Spleen (tissue), 13 donors: ENCODE measurements at places on chromosomes 6 and 20. TPM values are rescaled to one million over a fixed set of nuclear protein-coding genes. Genes with fewer than 3 reads are reported as not detected.

- DNase-seq, result no peak
- no peaks in the 10 kb centered on the region for H3K36me3 ChIP-seq
- no peak overlapping the region for H3K4me3 ChIP-seq
- no peak overlapping the region for H3K27ac ChIP-seq
- no peaks in the 10 kb centered on the region for H3K4me1 ChIP-seq
- H3K27me3 ChIP-seq, result no peaks in the 10 kb centered on the region
Observed at GRCh38 chr6:83273596-83273995, 80.4 kb downstream of the RWDD2A start.

The GABRR1 gene
- total RNA-seq, result not detected

The DNMT3B gene
- 1.1 TPM for total RNA-seq

GRCh38 chr6:83365931-83366330, 64.9 kb downstream of the ME1 start:
- H3K27ac ChIP-seq, result no peak overlapping the region
- H3K4me1 ChIP-seq, result no peaks in the 10 kb centered on the region

DNA sequence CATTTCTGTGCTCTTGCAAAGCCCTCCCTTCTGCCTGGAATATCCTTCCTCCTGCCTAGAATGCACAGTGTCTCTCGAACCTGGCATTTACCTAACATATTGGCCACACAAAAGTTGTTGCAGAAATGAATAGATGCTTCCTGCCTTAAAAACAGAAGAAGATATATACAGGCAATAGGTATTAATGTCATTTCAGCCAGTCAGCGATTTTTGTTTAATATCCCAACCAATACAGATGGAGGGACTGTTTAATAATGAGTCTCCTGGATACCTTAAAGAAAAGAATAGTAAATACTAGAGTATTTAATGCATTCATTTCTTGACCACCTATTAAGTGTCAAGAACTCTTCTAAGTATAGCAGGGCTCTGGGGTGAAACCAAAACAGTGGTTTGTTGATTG, 70.3 kb downstream of the MBOAT1 start:
- no peak overlapping the region for H3K27ac ChIP-seq
- H3K4me1 ChIP-seq, result no peaks in the 10 kb centered on the region
- DNase-seq, result no peak
- H3K4me3 ChIP-seq, result no peak overlapping the region
- H3K36me3 ChIP-seq, result no peaks in the 10 kb centered on the region

The PRDM13 gene
- not detected for total RNA-seq

The GSTA3 gene
- total RNA-seq, result not detected

DNA sequence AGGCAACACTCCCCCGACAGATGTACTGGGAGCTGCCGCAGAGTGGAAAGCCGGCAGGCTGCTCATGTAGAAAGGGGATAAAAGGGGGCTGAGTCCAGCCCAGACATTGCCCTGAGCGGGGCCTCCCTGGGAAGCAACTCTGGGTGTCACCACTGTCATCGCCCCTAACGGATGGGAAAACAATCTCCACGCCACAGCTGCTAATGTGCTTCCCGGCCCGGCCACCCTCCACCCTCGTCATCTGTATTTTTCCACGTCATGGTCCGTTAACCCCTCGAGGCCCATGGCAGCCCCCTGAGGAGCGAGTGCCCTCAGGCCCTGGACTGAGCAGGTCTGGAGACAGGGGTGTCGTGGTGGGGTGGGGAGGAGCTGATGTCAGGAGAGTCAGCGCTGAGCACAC, 227.4 kb downstream of the DLL1 start:
- no peaks in the 10 kb centered on the region for H3K4me1 ChIP-seq
- peak; percentile 59 for DNase-seq
- H3K27ac ChIP-seq, result no peak overlapping the region
- no peaks in the 10 kb centered on the region for H3K36me3 ChIP-seq

The PLCB4 gene
- total RNA-seq, result 1.5 TPM

- H3K27me3 ChIP-seq, result peaks cover 39% of the 10 kb centered on the region
- H3K4me3 ChIP-seq, result no peak overlapping the region
- DNase-seq, result no peak
- H3K27ac ChIP-seq, result no peak overlapping the region
- no peaks in the 10 kb centered on the region for H3K4me1 ChIP-seq
- H3K36me3 ChIP-seq, result no peaks in the 10 kb centered on the region
Observed at GRCh38 chr6:112235956-112236355, 18.4 kb downstream of the LAMA4 start.

The TFEB gene
- 75.3 TPM for total RNA-seq

DNA sequence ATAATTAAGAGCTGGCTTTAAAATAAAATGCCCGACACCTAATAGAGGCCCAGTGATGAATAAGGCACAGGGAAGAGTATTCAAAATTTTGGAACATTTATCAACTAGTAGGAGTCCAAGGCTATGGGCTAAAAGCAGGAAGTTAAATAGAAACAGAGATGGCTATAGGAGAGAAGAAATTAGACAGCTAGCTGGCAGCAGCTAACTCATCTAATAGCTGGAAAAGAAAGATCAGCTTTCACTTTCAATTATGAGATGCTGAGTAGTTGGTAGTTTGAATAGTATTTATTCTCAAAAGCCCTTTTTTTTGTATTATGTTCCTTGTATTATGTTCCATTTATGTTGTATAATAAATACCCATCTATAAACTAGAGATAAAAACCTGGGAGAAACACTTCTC, 215.7 kb downstream of the SLC35F1 start:
- no peak overlapping the region for H3K4me3 ChIP-seq
- H3K27ac ChIP-seq, result no peak overlapping the region
- no peak for DNase-seq
- H3K27me3 ChIP-seq, result no peaks in the 10 kb centered on the region
- H3K4me1 ChIP-seq, result no peaks in the 10 kb centered on the region
- no peaks in the 10 kb centered on the region for H3K36me3 ChIP-seq

- no peak overlapping the region for H3K27ac ChIP-seq
- DNase-seq, result no peak
- no peaks in the 10 kb centered on the region for H3K4me1 ChIP-seq
- H3K27me3 ChIP-seq, result no peaks in the 10 kb centered on the region
- no peak overlapping the region for H3K4me3 ChIP-seq
Observed at GRCh38 chr20:53048387-53048786, 76.2 kb downstream of the TSHZ2 start.

- peaks cover 79% of the 10 kb centered on the region for H3K4me1 ChIP-seq
- no peak overlapping the region for H3K4me3 ChIP-seq
Observed at GRCh38 chr6:71250099-71250602, 38.5 kb upstream of the OGFRL1 start.

GRCh38 chr6:165821754-165822153, 158.7 kb upstream of the PDE10A start:
- peaks cover 15% of the 10 kb centered on the region for H3K27me3 ChIP-seq
- H3K4me3 ChIP-seq, result no peak overlapping the region
- H3K4me1 ChIP-seq, result no peaks in the 10 kb centered on the region

DNA sequence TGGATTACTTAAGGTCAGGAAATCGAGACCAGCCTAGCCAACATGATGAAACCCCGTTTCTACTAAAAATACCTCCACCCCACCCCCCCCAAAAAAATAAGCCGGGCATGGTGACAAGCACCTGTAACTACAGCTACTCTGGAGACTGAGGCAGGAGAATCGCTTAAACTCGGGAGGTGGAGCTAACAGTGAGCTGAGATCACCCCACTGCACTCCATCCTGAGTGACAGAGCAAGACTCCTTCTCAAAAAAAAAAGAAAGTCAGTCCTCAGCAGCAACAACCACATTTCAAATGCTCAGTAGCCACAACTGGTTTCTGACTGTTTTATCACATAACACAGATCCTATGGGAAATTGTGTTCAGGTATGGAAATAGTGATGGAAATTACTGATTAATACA, 135.3 kb downstream of the HFE start:
- H3K36me3 ChIP-seq, result peaks cover 6% of the 10 kb centered on the region
- H3K27me3 ChIP-seq, result no peaks in the 10 kb centered on the region
- peaks cover 4% of the 10 kb centered on the region for H3K4me1 ChIP-seq
- H3K4me3 ChIP-seq, result no peak overlapping the region
- DNase-seq, result no peak
- H3K27ac ChIP-seq, result no peak overlapping the region

GRCh38 chr6:108434222-108434621, 126.5 kb upstream of the FOXO3 start:
- no peaks in the 10 kb centered on the region for H3K36me3 ChIP-seq
- H3K27me3 ChIP-seq, result no peaks in the 10 kb centered on the region
- H3K4me3 ChIP-seq, result no peak overlapping the region

The GPRC6A gene
- total RNA-seq, result not detected
